ENCODE measurements at places on chromosomes 7 and 10.

DNA sequence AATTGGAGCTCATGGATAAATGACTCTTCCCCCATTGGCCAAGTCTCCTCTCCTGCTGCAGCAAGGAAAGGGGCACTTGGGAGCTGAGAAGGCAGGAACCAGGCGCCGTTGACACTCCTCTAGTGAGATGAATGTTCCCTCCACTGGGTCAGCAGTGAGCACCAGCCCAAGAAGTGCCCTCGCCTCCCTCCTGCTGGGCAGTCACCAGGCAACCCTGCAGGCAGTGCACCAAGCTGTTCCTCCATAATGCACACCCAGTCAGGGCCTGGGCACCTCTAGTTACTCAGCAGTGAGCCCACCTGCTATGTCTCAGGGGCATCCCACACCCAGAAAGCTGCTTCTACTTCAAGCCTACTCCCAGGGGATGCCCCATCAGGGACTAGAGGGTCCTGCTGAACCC is 84.3 kb downstream of the KCNMA1 start:
- DNase-seq: no peak

DNA sequence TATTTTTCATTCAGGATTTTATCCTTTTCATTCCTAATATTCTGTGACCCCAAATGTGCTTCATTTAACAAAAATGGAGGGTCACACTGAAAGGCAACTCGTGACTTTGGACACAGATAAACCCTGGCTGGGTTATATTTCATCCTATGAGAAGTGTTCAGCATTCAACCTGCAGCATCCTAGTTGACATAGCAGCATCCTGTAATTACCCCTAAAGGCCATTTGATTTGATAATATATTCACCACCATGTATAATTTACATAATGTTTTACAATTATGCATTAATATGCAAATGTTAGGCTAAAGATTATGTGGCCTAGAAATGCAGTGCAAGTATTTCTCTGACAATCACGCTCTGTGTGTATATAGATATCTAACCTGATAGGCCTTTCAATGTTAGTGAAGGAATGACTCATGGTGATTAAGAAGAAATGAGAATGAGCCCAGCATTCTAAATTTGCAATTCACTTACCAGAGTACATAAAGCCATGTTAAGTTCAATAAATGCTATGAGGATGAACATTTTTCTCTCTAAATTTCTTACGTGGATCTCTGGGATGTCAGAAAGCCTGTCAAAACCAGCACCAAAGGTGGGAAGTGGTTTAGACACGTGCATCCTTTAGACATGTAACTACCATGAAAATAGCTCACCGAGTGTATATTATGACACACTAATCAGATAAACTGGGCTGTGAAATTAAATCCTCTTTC is 337.7 kb upstream of the AOAH start:
- DNase-seq: no peak

DNA sequence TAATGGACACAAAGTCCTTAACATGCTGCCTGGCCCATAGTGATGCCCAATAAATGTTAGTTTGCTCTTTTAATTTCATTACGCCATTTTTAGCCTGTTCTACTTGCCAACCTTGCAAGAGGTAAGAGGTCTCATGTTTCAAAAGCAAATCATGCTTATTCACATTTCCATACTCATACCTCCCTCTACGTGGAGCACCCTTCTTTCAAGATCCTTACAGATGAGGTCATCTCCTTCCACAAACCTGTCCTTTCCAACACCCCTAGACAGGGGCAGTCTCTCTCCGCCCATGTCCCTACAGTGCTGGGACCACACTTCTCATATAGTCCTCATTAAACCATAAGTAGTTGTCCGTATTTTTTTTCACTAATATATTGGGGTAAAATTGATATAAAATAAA is 271.3 kb downstream of the FGFR2 start:
- DNase-seq: no peak

DNA sequence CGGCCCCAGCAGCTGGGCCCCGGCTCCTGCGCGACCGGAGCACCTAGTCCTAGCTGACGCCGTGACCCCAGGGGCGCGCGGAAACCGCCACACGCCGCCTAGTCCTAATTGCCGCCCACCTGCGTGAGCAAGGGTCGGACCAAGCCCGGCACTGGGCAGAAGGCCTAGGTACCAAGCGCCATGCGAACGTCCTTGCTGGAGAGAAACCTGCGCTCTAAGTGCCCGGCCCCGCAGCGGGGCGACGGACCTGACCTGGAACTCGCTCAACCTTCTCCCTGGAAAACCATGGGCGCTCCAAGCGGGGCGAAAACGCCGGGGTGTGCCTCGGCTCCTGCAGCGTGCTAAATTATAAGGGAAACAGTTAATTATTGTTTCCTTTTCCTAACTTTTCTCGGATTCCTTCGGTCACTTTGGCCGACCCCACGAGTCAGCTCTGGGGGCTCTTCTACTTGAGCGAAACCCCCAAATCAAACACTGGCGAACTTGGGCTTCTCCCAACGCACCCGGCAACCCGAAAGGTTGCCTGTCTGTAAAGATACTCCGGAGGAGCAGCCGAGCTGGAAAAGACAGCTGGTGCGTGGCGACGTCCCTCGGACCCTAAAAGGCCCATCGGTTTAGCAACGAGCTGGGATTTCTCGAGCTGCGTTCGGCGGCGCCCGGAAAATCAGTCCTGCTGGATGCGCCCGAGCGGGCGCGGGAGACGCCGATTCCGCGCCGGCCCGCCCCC is 5.3 kb upstream of the EBF3 start:
- DNase-seq: no peak

GRCh38 chr10:96863922-96864543 is 31.9 kb downstream of the LCOR start:
- no peak for DNase-seq
